ENCODE measurements at places on chromosomes 5 and 9. TPM values are rescaled to one million over a fixed set of nuclear protein-coding genes. Genes with fewer than 3 reads are reported as not detected.

AK8 gene
- polyA plus RNA-seq: 4.6 TPM

MED10 gene
- 34.8 TPM for polyA plus RNA-seq

ANKRD31 gene
- polyA plus RNA-seq: not detected

PCDHGC4 gene
- polyA plus RNA-seq: 31.8 TPM

RNF183 gene
- polyA plus RNA-seq: 6.0 TPM

All from brain (organoid and tissue), 16 donors.